ENCODE measurements at places on chromosomes 2 and 18.

DNA sequence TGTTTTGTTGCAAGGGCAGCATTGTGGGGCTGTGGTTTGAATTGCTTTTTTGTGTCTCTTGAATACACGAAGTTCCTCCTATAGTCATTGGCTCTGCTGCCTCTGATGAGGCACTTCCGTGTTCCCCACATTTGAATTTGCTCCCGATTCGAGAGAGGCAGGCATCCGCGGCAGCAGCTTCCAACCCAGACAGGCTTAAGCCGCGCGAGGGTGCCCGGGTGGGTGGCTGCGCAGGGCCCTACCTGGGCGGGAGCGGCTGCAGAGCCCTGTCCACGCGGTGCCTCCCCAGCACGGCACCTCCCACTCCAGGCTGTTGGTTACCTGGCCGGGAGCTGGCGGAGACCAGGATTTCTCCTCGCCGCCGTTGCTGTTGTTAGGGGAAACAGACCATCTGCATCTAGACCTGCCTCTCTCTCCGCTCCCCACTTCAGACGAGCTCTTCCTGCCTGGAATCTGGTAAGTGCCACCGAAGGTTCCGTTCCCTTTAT lies 151.3 kb downstream of the NEDD4L start:
- peak; percentile 33 for DNase-seq

DNA sequence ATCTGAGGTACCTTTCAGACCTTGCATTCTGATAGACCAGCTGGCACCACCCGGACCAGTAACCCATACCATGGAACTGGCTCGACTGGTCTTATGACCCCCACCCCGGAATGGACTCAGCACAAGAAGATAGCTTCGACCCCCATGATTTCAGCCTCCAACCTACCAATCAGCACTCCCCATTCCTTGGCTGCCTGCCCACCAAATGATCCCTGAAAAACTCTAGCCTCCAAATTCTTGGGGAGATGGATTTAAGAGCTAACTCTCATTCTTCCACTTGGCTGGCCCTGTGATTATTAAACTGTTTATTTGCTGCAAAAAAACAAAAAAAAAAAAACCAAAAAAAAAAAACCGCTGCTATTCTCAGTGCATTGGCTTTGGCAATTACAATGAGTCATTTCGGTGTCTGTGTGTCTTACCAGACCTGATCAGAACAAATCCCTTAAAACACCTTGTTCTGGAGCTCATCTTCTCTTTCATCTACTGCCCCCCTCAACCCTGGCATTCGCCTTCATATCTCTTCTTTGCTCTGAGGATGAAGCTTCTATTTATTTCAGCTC lies 60.1 kb upstream of the KIF5C start:
- peak; percentile 25 for DNase-seq

DNA sequence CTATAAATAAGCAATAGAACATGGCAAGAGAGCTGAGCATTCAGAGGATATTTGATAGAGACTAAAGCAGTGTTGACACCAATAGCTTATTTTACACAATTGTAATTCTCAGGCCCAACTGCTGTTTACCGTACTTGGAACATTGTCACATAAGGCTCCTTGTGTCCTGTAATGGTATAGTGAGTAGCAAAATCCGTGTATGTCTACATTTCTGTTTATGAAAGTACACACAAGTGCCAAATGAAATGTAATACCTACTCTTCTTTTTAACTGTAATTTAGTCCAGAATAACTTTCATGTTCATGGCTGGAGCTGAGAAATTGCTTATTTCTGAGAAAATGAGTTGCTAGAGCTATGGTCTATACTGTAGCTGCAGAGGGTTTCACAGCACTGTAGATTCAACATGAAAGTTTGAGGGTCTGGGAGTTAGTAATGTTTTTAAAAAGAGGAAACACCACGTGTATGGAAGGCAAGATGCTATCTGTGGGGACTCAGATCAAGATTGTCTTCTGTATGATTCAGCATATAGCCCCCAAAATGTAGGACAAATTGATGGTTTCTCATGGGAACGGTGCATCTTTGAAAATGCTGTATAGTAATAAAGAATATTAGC lies 110.2 kb upstream of the NOSTRIN start:
- no peak for DNase-seq

- DNase-seq, result peak; percentile 7
Observed at GRCh38 chr2:26691881-26692278, 642 bp upstream of the KCNK3 start.

- no peak for DNase-seq
Observed at GRCh38 chr2:29733965-29734364, 187.4 kb downstream of the ALK start.

DNA sequence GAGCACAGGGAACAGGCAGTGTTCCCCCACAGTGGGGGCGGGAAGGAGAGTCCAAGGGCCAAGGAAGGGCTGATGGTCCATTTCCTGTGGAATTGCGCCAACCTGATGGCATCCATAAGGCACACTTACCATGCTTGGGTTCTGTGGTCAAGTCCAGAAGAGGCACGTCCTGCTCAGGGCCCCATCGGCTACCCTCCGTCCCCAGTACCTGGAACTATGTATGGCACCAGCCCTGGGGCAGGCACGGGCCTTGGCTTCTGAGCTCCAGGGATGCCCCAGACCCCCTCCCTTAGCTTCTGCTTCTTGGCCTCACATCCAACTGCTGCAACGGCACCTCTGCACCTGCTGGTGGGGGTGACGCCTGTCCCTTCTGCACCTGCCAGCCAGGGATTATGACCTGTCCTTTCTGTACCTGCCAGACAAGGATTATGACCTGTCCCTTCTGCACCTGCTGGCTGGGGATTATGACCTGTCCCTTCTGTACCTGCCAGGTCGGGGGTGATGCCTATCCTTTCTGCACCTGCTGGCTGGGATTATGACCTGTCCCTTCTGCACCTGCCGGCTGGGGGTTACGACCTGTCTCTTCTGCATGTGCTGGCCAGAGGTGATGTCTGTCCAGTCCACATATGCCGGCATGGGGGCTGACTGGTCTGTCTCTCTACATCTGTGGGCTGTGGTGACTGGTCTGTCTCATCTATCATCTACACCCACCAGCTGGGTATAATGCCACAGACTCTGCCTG lies 45.4 kb upstream of the SNTG2 start:
- DNase-seq, result no peak

GRCh38 chr2:131126436-131126835 lies 21.3 kb downstream of the PLEKHB2 start:
- DNase-seq, result no peak

DNA sequence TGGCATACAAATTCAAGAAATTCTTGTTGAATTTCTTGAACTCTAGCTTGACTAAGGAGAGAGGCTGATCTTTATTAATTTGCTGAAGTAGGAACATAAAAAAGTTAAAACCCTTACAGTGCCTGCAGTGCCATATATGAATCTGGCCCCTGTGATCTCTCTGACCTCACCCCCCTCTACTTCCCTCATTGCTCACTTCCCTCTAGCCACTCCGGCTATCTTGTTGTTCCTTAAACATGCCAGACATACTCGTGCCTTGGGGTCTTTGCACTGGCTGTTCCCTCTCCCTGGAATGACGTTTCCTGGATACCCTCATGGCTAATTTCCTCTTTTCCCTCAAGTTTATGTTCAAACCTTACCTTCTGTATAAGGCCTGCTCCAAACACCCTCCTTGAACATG lies 246.3 kb upstream of the SIX2 start:
- no peak for DNase-seq

DNA sequence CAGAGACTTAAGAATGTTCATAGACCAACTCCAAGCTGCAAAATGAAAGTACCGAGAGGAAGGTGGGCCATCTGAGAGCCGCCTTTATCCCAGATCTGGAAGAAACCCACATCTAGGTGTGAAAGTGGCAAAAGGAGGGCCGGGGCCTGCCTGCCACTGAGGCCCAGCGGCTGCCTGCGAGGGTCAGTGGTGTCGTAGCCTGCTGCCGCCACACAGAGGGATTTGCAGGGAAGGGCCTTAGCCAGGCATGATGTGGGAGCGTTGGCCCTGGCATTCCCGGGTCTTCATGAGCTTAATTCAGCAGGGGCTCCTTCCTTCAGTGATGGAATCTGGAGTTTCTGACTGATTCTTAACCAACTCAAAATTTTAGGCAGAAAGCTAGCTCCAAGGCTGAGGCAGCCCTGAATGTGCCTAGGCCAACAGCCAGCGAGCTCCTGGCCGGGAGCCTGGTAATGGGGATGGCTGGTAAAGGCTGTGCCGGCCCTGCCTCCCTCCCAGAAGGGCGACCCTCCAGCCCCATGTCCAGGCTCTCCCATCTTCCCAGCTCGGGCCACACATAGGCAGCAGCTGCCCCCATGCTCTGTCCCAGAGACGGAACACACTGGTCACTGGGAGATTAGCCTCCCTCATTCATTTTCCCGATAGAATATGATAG lies 230.1 kb downstream of the AGAP1 start:
- DNase-seq, result no peak
